ENCODE measurements at places on chromosomes 6 and 20.

DNA sequence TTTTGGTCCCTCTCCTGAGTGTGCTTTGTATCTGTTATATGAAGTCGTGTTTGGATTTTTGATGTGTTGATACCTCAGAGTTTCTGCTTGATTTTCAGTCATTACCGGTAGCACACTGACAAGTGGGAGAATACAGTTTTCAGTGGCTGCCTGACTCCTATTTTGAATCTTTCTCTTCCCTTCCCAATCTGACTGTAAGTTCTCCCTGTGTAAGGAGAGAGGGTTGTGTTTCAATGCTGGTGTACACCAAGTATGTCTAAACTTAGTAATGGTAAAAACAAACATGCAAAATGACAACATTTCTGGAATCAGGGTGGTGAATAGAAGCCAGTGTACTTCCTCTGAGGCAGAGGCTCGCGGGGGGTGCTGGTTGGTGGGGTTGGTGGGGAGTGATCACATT is 103.4 kb downstream of the HIVEP1 start:
- DNase-seq, result no peak

DNA sequence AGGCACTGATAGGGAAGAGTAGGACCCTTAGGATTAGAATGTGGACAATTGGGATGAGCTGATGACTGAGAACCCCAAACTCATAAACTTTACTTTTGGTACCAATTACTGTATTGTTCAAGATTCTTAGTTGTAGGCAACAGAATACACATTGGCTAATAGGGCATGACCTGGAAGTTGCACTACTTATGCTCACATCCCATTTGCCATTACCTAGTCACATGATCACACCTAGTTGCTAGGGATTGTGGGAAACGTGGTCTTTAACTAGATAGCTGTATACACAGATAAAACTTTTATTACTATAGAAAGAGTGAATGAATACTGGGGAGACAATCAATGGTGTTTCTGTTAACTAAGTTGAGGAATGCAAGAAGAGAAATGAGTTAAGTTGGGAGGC is 113.4 kb upstream of the AKIRIN2 start:
- DNase-seq, result no peak

DNA sequence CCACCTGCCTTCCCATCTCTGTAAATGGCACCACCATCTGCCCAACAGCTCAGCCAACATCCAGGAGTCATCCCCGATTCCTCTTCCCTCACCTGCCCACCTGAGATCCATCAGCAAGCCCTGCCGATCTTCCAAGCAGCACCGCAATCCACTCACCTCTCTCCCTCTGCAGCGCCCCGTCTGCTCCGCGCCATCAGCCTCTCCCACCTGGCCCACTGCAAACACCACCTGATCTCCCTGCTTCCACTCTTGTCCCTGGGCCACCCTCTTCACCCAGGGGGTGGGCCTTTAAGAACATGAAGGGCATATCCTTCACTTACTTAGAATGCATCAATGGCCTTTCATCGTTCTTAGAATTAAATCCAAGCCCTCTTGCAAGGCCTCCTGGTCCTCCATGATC is 457.3 kb upstream of the SULF2 start:
- no peak for DNase-seq

GRCh38 chr20:58697867-58698703 is 5.5 kb downstream of the NPEPL1 start:
- DNase-seq, result no peak

DNA sequence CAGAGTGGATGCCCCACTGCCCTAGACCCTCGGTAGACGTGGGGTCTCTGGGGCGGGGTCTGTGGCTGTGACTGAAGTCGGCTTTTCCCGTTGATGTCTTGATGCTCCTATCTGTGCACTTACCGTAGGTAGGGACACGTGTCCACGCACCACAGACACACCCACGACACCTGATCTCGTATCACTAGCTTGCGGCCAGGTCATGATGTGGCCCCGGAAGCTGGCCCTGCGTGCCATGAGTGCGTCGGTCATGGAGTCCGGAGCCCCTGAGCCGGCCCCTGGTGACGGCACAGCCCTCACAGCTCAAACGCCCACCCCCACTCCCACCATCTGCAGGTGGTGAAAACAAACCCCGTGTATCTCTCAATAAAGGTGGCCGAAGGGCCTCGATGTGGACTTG is 33.9 kb upstream of the MRGBP start:
- no peak for DNase-seq

- no peak for DNase-seq
Observed at GRCh38 chr20:62935968-62936585, 1.9 kb upstream of the GID8 start.
